ENCODE measurements at places on chromosomes 2 and 18. TPM values are rescaled to one million over a fixed set of nuclear protein-coding genes. Genes with fewer than 3 reads are reported as not detected.

GRCh38 chr2:85807756-85808155 lies 54.0 kb downstream of the ATOH8 start:
- DNase-seq = no peak

DNA sequence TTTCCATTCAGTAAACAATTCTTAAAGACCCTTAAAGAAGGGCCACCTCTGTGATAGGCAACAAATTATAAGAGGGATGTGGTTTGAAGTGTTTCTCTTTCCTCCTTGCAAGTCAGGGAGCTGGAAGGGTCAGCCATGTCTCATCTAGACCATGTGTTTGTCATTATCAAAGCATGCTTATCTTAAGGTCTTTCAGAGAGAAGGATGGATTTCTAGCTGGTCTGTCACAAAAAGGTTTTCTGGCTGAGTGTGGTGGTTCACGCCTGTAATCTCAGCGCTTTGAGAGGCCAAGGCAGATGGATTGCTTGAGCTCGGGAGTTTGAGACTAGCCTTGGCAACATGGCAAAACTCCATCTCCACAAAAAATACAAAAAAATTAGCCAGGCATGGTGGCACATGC lies 59.2 kb upstream of the PEX13 start:
- peak; percentile 71 for DNase-seq

DNA sequence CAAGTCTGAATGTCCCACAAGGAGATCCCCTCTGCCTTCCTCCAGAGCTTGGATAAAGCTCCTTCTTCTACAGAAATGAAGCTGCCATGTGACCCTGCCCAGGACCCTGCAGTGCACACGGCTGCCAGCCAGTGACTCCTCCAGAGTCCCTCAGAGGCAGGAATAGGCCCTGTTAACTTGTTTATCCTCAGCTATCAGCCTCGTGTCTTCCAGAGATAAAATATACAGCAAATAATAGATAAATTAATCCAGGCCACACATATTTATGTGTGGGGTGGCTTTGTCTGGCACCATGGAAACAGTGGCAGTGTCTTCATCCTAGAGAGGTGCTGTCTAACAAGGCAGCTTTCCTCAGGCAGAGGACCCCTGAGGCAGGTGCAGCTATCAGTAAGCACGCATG lies 66.7 kb downstream of the TMEM18 start:
- DNase-seq = no peak

- DNase-seq = no peak
Observed at GRCh38 chr2:129893244-129893643, 86.2 kb upstream of the RAB6C start.

- peak; percentile 28 for DNase-seq
Observed at GRCh38 chr2:63763391-63763941, 78.2 kb upstream of the UGP2 start.

- DNase-seq = no peak
Observed at GRCh38 chr2:20429528-20429927, 17.3 kb upstream of the RHOB start.

DNA sequence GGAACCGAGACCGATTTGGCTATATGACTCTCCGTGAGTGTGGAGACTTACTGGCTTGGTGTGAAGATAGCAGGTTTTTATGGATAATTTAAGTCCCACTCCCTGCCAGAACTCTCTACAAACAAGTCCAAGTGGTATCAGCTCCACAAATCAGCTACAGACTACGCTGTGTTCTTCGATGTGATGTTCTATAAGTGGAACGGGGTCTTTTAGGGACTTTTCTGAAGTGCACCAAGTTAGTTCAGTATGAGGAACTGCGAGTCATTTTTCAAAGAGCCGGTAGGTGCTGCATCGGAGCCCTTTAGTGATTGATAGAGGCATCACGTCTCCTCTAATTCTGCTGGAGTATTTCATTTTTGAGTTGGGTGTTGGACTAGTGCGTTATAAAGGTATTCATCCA lies 107.1 kb downstream of the TSHZ1 start:
- DNase-seq = no peak

DNA sequence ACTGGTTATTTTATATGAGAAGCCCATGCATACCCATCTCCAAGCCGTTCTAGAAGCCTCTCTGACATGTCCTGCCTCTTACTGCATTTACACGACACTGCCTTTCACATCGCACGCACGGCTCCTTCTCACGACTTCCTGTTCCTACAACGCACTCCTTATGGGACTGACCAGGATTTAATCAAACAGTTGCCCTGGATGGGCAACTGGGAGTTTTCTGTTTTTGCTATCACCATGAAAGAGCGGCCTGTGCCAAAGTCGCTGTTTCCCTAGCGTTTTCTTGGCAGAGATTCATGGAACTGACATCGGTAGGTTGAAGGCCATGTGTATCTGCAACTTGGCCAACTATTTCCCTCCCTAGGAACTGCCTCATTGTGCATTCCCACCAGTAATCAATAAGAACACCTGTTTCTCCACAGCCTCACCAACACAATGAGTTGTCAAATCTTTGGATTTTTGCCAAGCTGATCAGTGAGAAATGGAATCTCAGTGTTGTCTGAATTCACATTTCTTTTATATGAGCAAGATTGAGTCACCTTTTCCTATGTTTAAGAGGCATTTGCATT lies 97.2 kb upstream of the OTOS start:
- DNase-seq = peak; percentile 85

GRCh38 chr2:239895116-239895515 lies 130.0 kb downstream of the NDUFA10 start:
- no peak for DNase-seq

DNA sequence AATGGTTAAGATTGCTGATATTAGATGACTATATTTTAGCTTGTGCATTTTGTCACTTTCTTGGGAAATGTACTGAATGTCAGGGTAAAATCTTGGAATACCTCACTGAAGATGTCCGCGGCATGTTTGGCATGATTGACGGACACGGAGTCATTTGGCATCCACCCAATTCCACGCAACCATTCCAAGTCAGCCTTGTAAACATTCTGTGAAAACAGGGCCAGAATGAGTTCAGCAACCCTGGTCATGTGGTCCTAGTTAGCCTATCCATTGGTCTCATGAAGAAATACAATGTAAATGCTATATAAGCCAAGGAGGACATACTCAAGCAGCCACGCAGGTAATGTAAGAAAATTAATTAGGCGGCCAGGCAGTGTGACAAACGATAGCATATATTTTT lies 159.5 kb downstream of the RIF1 start:
- DNase-seq = no peak

DNA sequence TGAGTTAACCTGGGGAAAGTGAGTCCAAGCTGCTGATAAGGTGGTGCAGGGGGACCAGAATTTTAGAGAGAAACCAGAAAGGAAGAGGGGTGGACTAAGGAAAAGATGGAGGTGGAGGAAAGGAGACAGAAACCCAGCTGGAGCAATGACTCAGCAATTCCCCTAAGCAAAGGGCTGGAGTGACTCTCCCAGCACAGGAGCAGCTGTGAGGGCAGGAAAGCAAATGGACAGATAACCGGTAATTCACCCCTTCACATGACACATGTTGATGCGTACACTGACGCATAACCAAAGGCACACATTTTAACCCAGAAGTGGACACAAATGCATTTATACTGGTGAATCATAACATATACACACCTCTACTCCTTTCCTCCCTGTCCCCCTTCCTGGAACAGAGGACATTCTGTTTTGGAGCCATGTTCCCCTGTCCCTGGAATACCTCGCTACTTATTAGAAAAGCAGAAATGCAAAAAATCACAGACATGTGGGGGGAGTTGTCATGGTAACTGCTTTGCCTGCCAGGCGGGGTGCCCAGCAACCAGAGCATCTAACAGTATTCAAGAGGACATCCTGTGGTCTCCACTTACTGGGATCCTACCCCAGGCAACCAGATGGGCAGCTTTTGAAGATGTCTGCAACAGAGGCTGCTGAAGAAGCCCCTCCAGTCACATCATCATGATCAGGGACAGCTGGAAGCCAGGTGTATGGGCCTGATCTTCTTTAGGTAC lies 4.7 kb downstream of the CDK5R2 start:
- DNase-seq = peak; percentile 92

DNA sequence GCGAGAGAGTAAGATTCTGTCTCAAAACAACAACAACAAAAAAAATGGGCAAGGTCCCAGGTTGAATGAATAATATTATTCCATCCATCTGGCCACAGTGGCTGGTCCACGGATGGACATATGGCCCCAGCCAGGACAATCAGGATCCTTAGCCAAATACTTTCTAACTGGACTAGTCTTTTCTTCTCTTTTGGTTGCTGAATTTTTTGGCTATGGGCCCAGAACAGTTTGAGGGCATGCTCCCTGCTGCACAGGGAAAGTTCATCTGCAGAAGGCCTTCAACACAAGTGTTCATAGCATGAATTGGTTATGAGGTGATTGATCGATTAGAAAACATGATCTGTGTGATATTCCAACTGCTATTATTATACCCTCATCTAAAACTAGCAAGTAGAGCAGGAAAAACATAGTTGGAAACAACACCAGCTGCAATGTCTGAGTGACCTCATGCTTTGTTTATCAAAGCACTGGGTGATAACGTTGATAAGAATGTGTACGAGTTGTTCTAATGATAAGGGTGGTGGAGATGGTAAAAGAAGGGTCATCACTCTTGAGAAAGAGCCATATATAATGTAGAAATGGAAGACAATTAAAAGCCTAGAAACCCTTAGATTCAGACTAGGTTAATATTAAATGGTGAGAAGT lies 47.8 kb upstream of the RNF103 start:
- DNase-seq = peak; percentile 16

GRCh38 chr2:27262379-27263286 lies at the start of gene SLC30A3:
Gene SLC30A3, minus strand, starts transcription at chr2:27263047. Its CDS starts 141 bp downstream, at chr2:27262906.
- no peak for DNase-seq

GRCh38 chr2:237490009-237490711 lies 3.1 kb downstream of the MLPH start:
- DNase-seq = no peak

DNA sequence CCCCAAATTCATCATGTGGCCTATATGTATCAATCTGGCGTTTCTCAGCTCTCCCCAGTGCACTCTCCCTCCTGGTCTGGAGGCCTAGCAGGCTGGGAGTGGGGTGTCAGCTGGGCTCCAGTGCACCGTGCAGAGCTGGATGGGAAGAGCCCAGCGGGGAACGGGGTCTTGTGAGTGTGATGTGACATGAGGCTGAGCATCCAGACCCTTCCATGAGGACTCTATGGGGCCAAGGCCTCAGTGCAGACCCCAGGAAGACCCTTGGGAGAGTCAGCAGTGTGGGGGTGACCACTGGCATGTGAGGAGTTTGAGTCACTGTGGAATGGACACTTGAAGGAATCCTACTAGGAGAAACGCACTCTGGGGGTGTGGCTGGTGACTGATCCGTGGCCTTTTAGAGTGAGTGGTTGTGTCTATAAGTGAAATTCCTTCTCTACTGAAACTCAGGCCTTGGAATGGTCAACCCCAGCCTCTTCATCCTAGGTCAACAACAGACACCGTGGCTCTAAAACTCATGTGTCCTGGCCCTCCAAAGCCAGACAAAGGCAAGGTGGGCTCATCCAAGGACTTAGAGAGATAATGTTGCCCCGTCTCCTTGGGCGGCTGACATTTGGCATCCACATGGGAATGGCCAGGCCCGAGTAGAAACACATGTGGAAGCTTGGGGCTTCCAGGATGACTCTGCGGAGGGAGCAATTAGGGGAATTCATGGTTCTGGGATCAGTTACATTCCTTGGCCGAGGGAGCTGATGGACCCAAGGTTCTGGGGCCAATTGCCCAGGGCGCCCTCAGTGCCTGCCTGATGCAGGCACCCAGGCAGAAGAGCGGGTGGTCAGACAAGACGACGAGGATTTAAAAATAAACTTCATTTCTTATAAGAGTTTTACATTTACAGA lies 156.0 kb upstream of the TWIST2 start:
- no peak for DNase-seq

DNA sequence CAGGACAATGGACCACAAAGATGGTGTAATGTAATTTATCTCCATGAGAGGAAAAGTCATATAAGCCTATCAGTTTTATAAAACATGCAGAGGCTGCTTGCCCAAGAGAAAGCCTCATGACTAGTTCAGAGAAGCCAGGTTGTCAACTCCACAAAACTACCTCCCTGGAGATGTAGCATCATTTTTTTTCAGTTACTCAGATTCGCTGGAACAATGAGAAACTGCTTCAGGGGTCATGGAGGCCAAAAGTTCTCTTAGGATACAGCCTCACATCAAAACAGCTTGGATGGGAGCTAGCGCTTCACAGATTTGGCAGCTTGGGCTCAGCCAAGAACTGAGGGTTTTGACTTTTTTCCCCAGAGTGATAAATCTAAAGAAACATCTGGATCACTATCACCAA lies 263.5 kb downstream of the INSIG2 start:
- no peak for DNase-seq

DNA sequence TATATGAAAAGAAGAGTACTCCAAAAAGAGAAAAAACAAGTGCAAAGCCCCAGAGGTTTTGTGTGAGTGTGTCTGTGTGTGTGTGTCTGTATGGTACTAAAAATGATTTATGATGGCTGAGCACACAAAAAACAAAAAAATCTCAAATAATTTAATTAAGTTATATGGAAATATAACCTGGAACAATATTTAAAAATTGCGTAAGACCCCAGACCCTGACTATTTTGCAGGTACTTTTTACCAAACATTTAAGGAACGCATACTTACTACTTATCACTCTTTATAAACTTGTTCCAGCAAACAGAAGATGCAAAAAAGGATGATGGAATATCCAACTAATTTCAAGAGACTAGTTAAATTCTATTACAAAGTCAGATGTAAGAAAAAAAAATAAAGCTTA lies 317.4 kb upstream of the KCNH7 start:
- DNase-seq = no peak

- no peak for DNase-seq
Observed at GRCh38 chr2:101272045-101272784, 19.5 kb downstream of the CNOT11 start.

- no peak for DNase-seq
Observed at GRCh38 chr18:34223164-34223892, 1.4 kb downstream of the NOL4 start.

GRCh38 chr2:20538308-20539132 lies 91.6 kb downstream of the RHOB start:
- no peak for DNase-seq

DNA sequence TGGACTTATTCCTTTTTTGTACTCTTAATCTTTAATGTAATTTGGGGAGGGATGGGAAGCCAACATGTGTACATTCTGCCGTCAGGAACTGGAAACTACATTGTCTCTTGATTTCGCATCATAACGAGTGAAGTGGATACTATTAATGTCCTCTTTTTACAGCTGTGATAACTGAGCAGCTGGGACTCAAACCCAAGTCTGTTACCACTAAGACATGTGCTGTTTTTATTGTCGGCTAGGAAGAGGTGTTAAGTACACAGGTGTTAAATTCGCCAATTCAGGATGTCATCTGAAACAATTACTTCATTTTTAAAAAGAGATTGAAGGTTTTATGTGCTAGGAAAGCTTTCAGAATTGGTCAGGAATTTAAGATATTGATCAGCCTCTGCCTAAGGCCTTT lies 6.9 kb downstream of the GMCL1 start:
- no peak for DNase-seq

Gene SERTAD2
- 12.7 TPM for polyA plus RNA-seq

Gene CNDP1
- not detected for polyA plus RNA-seq

Gene GCG
- not detected for polyA plus RNA-seq

Gene GCA
- polyA plus RNA-seq = 2.3 TPM

Gene ARHGAP15
- not detected for polyA plus RNA-seq

Gene XDH
- 0.80 TPM for polyA plus RNA-seq

Gene PRSS56
- not detected for polyA plus RNA-seq

Gene SULT1C2
- polyA plus RNA-seq = 0.09 TPM

Gene LDLRAD4
- polyA plus RNA-seq = not detected

Measured in IMR-90 (cell line).